ENCODE measurements at places on chromosomes 7 and 10. TPM values are rescaled to one million over a fixed set of nuclear protein-coding genes. Genes with fewer than 3 reads are reported as not detected.

LOXL4 gene
- total RNA-seq = 23.0 TPM

APBB1IP gene
- total RNA-seq = not detected

SPDYE2 gene
- not detected for total RNA-seq

ITIH2 gene
- not detected for total RNA-seq

CPN1 gene
- not detected for total RNA-seq

GHRHR gene
- total RNA-seq = not detected

ZNF746 gene
- 26.8 TPM for total RNA-seq

CDK1 gene
- 36.2 TPM for total RNA-seq

MALSU1 gene
- total RNA-seq = 236 TPM
